Stimulated activated CD8-positive, alpha-beta memory T cell treated with anti-CD3 and anti-CD28 coated beads, Interleukin-7, amount 100 ng/mL, for 1 hour (primary cell): ENCODE measurements at places on chromosomes 11 and 22.

DNA sequence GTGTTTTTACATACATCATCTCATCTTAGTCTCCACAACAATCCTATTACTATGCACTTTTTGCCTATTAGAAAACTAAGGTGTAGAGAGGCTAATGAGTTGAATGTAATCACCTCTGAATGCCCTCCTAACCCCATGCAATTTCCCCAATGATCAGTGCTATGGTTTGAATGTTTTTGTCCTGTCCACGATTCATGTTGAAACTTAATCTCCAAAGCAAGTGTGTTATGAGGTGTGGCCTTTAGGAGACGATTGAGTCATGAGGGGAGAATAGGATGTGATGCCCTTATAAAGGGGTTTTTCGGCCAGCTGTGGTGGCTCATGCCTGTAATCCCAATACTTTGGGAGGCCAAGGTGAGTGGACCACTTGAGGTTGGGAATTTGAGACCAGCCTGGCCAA, 2.0 kb upstream of the CCDC73 start:
- no peak for DNase-seq

- DNase-seq = no peak
These were observed 88.3 kb downstream of the UVRAG start for GRCh38 chr11:75903276-75903675.

GRCh38 chr11:60932605-60933356, 8.5 kb downstream of the TMEM132A start:
- DNase-seq = no peak

GRCh38 chr11:35141071-35141470, 2.1 kb downstream of the CD44 start:
- no peak for DNase-seq

DNA sequence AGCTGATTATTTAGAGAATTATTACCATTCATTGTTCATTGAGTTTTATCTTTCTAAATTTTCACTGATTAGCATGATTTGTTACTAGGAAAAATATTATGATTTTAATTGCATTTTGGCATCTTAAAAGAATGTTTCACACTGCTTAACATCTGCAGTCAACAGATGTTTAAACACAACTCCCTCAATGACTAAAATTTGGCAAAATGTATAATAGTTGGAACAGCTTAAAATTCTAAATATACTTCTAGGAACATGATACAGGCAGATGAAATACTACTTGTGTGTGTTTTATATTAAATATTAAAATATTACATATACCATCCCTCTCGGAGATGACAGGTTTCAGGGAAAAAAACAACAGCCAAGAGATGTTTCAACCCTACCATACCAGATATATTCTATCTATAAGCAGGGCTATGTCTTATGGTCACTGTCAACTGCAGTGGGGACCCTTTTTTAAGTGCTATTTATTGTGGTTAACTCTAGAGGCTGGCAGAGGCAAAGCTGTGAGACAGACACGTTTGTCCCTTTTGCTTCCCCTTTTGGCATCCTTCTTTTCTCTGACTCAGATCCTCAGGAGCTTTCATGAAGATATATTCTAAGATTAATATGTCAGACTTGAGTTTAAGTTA, 81.9 kb downstream of the BDNF start:
- DNase-seq = no peak

- DNase-seq = no peak
These were observed 51.6 kb upstream of the SYT13 start for GRCh38 chr11:45337583-45338360.

GRCh38 chr22:39098576-39098975, 1.5 kb downstream of the APOBEC3H start:
- no peak for DNase-seq

- no peak for DNase-seq
These were observed 235.9 kb upstream of the DDI1 start for GRCh38 chr11:103800406-103801114.

DNA sequence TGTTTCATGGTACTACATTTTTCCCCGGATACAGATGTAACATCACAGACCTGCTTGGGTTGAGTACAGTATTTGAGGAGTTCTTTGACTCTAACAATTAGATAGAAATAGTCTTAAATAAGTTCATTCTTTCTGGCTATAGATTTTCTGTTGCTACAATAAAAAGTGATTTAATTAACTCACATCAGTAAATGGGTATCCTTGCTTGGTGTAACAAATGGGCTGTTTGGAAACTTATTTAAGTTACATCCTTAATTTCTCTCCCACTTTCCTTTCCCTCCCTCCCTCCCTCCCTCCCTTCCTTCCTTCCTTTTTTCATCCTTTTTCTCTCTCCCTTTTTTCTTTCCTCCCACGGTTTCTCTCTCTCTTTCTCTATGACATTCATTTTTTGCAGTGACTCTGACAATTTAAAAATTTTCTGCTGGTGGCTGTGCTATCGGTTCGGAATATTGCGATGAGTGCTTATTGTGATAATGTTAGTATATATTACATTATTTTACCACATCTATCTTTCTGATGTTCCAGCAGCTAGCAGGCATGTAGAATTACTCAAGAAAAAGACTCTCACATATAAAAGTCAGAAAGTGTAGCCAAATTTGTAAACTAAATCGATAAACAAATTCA, 3.2 kb downstream of the OR51F1 start:
- DNase-seq = no peak

GRCh38 chr22:42868751-42869251, 11.7 kb upstream of the ARFGAP3 start:
- no peak for DNase-seq

- DNase-seq = no peak
These were observed 711.3 kb downstream of the OPCML start for GRCh38 chr11:132821014-132821413.
